ENCODE measurements at places on chromosomes 1 and 21.

DNA sequence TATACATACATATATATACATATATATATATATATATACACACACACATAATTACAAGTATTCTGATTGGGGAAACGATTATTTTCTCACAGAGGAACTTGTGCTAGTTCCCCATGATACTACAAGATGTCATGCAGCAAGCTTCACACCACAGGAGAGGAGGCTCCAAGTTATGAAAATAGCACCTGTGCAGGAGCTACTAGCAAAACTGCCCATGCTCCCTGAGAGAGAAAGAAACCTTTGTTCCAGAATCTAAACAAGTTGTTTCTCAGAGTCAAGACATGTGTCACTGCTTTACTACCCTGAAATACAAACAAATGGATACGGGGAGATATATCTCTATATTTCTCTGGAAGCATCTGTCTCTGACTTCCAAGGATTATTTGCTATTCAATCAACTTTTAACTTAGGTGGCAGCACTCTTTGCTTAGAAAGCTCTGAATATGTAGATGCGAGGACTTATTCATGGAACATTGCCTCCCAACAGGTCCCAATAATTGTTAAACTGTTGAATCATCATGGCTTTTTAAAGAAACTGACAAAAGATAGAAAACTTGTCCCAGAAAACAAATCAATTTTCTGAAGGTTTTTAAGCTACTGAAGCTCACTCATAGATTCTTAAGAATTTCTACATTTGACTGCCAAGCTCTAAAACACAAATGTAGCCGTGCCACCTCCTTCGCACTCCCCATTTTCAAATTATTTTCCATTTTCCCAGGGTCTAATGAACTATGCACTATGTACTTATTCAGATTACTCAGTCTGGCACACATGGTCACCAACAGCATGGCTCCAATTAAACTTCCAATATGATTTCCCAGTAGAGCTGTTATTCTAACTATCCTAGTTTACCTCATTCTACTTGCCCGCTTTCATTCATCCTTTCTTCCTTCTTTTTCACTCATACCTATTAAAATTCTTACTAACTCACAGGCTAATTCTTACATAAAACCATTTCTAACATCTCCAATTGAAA, 929.1 kb downstream of the LTN1 start:
- DNase-seq = no peak

- DNase-seq = no peak
These were observed 553.8 kb upstream of the CAMK1G start for GRCh38 chr1:209029737-209030136.

DNA sequence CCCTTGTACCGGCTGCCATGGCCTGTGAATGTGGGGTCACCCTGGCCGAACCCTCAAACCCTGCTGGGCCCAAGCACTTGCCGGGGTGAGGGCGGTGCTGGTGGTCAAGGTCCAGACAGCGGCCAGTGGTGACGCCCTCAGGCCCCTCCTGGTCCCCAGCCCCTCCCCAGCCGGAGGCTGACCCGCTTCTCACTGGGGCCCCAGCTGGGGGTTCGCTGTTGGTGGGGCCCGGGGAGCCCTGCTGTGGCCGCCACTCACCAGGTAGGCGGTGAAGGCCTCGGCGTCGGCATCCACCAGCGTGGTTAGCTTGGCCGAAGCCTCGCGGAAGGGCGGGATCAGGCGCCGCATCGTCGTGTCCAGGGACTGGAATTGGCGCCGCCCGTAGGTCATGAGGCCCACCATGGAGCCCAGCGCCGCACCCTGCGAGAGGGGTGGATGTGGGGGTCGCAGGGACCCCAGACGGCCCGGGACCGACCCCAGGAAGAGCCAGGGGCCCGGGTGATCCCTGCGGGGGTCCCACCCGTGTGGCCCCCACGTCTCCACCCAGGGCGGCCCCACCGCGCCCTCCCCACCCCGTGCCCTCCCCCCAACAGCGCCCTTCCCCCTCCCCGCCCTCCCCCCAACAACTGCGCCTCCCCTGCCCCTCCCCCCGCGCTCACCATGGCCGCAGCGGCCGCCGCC, 10.1 kb downstream of the FTCD start:
- no peak for DNase-seq

- no peak for DNase-seq
These were observed 72.6 kb upstream of the ABCG1 start for GRCh38 chr21:42146273-42146805.

GRCh38 chr1:205572421-205572820, 59.4 kb downstream of the ELK4 start:
- DNase-seq = no peak

DNA sequence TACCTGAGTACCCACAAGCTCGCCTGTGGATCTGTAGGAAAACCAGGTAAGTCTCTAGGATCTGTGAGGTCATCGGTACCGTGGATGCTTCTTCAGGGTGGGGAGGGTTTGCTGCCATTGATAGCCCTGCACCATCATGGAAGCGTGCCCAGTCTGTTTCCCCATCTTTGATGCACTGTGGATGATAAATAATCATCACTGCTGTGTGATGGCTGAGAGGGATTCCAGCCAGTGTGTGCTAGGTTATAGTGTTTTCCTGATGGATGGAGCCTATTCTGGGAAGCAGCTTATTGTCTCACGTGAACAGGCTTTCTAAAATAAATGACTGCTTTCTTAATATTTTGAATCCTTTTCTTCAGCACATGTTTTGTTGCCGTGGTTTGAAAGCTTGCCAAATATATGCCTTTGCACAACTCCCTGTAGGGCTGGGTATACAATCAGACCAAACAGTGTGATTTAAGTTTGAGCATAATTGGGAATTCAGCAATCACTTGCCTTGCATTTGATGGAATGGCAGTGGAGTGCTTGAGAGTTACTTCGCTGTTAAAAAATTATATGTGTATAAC, 113.8 kb downstream of the CAMTA1 start:
- no peak for DNase-seq

DNA sequence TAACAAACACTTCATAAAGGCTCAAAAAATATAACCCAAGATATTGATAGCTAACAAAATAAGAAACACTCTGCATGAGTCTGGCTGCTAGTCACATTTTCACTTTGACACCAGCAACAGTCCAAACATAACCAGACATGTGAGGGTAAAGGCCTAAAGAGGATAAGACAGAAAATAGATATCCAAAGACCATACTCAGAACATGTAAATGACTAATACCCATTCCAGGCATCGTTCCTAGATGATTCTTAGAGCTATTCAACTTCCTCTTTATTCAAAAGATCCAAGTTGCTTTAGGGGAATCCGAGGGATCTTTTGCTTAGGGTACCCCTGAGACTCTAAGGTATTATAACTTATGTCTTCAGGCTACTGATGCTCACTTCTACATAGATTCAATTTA, 5.1 kb downstream of the COL24A1 start:
- no peak for DNase-seq

Measured in NCI-H1048 (cell line).